Caco-2 (cell line): ENCODE measurements at places on chromosomes 2 and 18. TPM values are rescaled to one million over a fixed set of nuclear protein-coding genes. Genes with fewer than 3 reads are reported as not detected.

Gene SLC4A5
- 1.9 and 2.2 TPM in 2 replicates for total RNA-seq

Gene MAP3K19
- total RNA-seq: not detected in 2 replicates

Gene EDAR
- 0.82 and 0.95 TPM in 2 replicates for total RNA-seq

Gene SPP2
- total RNA-seq: not detected in 2 replicates

Gene CXCR4
- total RNA-seq: 1.00 and 1.4 TPM in 2 replicates
